ENCODE measurements at places on chromosomes 6 and 20.

GRCh38 chr6:96116674-96117073 lies 100.9 kb downstream of the FUT9 start:
- DNase-seq: no peak

- no peak for DNase-seq
These were observed 14.8 kb upstream of the NPEPL1 start for GRCh38 chr20:58677808-58678207.

- DNase-seq: no peak
These were observed 46.3 kb downstream of the UNC5CL start for GRCh38 chr6:40992746-40993145.

DNA sequence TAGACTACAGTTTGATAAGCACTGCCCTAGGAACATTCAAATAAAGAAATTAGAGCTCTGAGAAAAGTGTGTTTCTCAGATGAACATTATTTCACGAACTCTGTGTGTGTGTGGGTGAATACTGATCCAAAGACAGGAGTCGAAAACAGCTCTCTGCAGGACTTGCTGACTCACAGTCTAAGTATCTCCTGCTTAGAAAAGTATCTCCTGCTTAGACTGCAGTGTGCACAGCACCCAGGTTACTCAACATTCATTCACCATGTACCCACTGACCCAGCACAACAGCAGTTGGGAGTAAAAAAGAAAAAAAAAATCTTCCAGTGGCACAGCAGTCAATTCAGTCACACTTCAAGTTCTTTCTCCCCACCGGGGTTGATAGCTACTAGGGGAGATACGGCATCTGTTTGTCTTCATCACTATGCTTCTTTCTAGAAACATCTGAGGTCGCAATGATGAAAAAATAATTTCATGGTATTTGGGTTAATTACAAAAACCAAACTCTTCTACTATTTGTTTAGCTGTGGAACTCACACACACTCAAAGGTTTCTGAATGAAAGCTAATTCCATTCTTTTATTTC lies 48.0 kb downstream of the GCLC start:
- DNase-seq: no peak

- DNase-seq: no peak
These were observed 38.3 kb upstream of the SLC32A1 start for GRCh38 chr20:38685853-38686473.

- DNase-seq: no peak
These were observed 4.0 kb downstream of the MKKS start for GRCh38 chr20:10430000-10430466.

GRCh38 chr20:15265581-15266309 lies 928.3 kb upstream of the FLRT3 start:
- no peak for DNase-seq

DNA sequence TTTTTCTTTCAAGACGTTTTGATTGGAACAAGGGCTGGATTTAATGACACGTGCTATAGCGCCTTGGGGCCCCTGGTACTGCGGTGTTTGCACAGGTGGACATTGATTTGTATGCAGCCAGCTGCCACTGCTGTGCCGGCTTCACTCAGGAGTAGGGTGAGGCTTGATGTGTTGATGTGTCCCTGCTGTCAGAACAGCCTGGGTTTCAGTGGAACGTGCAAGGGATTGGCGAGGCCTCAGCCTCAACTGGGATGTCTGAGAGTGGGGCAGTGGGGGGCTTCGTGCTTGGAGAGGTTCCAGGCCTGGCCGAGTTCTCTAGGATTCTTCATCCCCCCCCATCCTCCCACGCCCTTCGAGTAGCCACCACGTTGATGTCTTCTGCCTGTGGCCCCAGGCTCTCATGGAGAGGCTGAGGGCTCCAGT lies 23.0 kb downstream of the PYGB start:
- no peak for DNase-seq

- no peak for DNase-seq
These were observed 67.2 kb upstream of the TBC1D7 start for GRCh38 chr6:13395272-13396237.

DNA sequence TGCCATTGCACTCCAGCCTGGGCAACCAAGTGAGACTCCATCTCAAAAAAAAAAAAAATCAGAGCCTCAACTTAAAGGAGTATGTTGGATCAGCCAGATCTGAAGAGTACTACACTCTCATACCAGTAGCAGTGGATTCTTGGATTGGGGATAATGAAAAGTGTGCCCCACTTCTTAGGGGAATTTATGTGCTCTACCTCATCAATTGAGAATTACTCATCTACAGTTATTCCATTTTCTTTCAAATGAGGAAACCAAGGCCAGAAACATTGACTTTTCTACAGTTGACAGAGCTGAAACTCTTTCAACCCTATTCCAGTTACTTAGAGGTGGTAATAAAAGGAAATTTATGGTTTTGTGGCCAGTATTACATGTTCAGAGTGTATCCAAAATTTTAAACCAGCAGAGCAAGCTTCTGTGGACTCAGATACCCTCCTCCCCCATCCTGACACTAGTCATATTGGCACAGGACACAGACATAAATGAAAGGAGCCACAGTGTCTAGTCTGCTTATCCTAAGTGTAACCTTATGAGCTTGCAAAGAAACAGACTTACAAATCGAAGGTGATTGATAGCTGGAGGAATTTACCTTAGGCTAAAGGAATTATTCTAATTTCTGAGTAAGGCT lies 51.2 kb downstream of the ORC3 start:
- DNase-seq: no peak

- DNase-seq: no peak
These were observed 917 bp downstream of the C6orf120 start for GRCh38 chr6:169702840-169703246.

GRCh38 chr20:33576432-33577125 lies 85.5 kb upstream of the C20orf144 start:
- DNase-seq: no peak

GRCh38 chr6:36914227-36914794 lies 28.6 kb downstream of the C6orf89 start:
- no peak for DNase-seq

DNA sequence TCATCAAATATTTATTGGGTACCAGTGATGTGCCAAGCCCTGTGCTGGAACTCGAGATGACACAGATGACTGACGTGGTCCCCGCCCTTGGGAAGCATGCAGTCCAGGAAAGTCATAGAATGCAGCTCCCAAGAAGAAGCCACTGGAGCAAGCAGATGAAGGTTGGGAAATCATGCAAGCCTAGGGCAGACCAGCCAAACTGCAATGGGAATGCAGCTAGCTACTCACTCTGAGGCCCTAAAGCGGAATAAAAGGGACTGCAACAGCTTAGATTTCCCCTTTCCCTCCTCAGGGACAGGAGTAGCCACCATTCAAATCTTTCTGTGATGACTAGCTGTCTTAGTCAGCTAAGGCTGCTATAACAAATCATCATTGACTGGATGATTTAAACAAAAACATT lies 152.2 kb downstream of the MAFB start:
- no peak for DNase-seq

DNA sequence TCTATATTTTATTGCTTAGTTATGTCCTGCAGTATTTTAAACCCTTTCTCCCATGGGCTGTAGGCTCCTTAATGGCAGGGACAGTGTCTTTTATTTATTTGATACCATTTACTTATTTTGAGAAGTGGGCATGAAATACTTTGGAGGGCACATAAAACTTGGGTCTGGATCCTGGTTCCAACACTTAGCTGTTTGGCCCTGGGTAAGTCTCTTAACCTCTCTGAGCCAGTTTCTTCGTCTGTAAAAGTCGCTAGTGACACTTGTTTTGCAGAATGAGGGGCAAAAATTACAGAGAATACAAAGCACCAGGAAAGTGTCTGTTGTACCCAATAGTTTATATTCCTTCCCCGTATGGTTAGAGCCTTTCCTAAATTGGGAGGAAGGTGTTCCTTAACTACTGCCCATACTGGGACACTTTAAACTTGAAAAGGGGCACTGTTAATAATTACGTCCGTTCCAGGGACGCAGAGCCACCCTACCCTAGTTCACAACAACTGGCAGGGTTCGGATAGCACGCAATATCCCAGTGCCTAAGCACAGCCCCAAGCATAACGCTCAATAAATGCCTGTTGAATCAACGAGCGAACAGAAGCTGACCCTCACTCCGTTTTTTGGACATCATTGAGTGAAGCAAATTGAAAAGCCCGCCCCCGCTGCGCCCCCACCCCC lies 6.0 kb upstream of the ARMC12 start:
- no peak for DNase-seq

DNA sequence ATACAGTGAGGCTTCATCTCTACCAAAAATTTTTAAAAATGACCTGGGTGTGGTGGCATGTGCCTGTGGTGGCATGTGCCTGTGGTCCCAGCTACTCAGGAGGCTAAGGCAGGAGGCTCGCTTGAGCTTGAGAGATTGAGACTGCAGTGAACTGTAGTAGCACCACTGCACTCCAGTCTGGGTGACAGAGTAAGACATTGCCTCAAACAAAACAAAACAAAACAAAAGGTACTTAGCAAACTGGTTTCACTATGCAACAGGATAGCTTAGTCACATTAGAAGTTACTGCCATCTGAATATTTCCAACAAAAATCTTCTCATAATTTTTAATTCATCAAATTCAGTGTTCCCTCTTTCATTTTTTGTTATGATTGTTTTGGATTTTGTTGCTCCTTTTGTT lies 137.9 kb downstream of the QRSL1 start:
- no peak for DNase-seq

DNA sequence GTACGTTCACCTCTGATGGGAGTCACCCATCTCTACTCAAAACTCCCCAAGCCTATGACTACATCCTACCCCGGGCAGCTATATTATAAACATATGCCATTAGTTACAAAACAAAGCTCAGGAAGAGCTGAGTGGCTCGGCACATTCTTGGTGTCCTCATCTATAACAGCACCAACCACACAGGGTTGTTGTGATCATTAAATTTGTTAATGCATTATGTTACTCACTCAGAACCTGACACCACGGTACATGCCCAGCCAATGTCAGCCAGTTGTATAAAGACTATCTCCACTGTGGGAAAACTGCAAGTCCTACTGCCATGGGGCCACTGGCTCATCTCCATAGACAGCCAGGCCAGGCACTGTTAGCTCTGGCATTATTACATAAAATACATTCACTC lies 7.7 kb downstream of the CDK5RAP1 start:
- DNase-seq: no peak

DNA sequence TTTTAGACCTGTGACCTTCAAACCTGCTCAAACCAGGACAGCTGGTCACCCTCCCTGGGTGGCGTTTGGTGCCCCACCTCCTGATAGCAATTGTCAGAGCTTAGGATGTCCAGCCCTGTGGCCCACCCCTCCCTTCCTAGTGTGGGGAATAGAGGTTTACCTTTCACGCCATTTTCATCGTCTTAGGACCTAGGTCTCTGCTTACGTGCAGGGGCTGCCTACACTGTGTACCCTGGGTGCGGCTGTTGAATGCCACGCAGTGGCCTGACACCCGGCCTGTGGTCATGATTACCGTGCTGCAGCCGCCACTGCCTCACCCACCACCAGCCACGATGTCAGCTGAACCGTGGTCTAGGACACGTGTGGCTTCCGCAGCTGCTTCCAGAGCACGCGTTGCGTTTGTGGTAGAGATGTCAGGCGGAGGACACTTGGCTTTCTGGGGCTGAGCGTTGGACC lies 157.3 kb downstream of the DTNBP1 start:
- DNase-seq: no peak

GRCh38 chr6:127590344-127590743 lies 13.4 kb downstream of the C6orf58 start:
- DNase-seq: no peak

DNA sequence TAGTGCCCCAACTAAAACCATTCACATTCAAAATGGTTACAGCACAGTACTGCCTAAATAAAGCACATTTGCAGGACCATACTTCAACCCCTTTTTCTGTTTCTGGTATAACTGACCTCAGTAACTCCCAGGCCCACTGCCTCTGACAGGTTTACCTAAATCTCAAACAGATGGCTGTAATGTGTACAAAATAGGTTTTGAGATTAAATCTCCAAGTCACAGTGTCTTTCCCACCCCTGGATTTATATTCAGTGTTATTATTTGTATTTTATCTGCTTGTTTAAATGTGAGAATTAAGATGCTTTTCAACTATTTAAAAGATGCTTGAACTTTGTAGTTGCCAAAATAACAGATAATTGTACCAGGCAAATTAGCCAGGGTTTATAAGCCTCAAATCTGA lies 4.7 kb upstream of the KIF6 start:
- no peak for DNase-seq
